Fibroblast of the aortic adventitia (primary cell): ENCODE measurements at places on chromosomes 1 and 21. TPM values are rescaled to one million over a fixed set of nuclear protein-coding genes. Genes with fewer than 3 reads are reported as not detected.

The RSBN1 gene
- 9.2 and 23.7 TPM in 2 replicates for total RNA-seq

The CELA2A gene
- total RNA-seq, result not detected in 2 replicates

The TXLNA gene
- total RNA-seq, result 39.7 and 98.0 TPM in 2 replicates

The ERICH3 gene
- total RNA-seq, result not detected in 2 replicates

The LORICRIN gene
- not detected in 2 replicates for total RNA-seq

The TSSK3 gene
- total RNA-seq, result 1.2 and 2.3 TPM in 2 replicates

The LAMB3 gene
- 5.9 and 10.3 TPM in 2 replicates for total RNA-seq

The DNAH14 gene
- total RNA-seq, result 12.7 and 33.9 TPM in 2 replicates

The NES gene
- 44.5 and 83.0 TPM in 2 replicates for total RNA-seq

The LMX1A gene
- not detected in 2 replicates for total RNA-seq

The OR2T5 gene
- not detected in 2 replicates for total RNA-seq

The MYCL gene
- total RNA-seq, result 0.41 and 0.81 TPM in 2 replicates

The GRIK1 gene
- 0.81 TPM in 1 of 2 replicates, not detected in the other for total RNA-seq

The CALML6 gene
- 0.36 and 0.49 TPM in 2 replicates for total RNA-seq

The ABL2 gene
- total RNA-seq, result 29.0 and 67.2 TPM in 2 replicates

The KLF17 gene
- 0.27 and 1.1 TPM in 2 replicates for total RNA-seq

The NR0B2 gene
- not detected in 2 replicates for total RNA-seq
